ENCODE measurements at places on chromosomes 1 and 21.

- DNase-seq: no peak
Measured at GRCh38 chr1:183139281-183139942, 46.7 kb upstream of the LAMC2 start.

- no peak for DNase-seq
Measured at GRCh38 chr1:88684482-88685258, 597 bp downstream of the PKN2 start.

GRCh38 chr1:156244126-156244525, 2.1 kb downstream of the BGLAP start:
- no peak for DNase-seq

- DNase-seq: no peak
Measured at GRCh38 chr1:90400131-90400530, 317.0 kb downstream of the BARHL2 start.

DNA sequence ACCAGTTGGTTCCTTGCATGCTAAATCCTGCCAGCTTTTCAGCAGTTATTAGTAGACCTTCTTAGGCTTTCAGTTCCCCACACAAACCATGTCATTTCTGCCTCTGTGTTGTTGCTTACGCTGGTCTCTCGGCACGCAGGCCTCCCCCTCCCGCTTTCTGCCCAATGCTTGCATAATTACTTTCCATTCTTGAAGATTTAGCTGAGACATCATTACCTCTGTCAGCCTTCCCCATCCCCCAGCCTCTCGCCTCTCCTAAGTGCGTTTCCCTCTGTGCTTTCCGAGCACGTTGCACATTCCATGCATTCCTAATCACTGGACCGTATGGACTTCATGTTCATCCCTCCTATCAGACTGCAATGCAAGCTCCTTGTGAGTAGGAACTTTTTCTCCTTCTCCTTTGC, 26.8 kb downstream of the TSHB start:
- no peak for DNase-seq

DNA sequence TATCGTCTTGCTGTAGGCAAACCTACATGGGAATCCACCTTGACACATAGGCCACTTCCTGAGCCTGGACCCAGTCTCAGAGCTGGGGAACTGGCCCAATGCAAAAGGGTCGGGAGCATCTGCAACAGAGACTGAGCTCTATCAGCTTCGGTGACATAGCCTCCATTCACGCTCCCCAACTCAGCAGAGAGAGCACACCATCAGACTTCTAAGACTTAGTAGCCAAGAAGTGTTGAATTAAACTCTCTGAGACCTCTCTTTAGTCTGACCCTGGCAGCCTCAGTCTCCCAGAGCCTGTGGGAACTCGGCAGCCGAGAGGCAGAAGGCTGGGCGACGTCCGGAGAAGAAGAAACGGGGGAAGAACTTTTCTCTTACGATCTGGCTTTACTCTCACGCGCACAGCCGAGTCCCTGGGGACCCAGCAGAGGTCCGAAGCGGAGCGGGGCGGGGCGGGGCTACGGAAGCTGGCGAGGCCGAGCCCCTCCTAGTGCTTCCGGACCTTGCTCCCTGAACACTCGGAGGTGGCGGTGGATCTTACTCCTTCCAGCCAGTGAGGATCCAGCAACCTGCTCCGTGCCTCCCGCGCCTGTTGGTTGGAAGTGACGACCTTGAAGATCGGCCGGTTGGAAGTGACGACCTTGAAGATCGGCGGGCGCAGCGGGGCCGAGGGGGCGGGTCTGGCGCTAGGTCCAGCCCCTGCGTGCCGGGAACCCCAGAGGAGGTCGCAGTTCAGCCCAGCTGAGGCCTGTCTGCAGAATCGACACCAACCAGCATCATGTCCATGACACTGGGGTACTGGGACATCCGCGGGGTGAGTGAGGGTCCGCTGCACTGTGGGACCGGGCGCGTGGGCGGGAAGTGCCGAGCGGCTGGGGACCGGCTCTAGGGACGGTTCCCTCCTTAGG, at the start of gene GSTM4:
GSTM4 (plus strand) TSS at position 485 of the 905 bp plus-strand sequence; CDS start at position 776, 291 bp downstream.
- peak; percentile 78 for DNase-seq

DNA sequence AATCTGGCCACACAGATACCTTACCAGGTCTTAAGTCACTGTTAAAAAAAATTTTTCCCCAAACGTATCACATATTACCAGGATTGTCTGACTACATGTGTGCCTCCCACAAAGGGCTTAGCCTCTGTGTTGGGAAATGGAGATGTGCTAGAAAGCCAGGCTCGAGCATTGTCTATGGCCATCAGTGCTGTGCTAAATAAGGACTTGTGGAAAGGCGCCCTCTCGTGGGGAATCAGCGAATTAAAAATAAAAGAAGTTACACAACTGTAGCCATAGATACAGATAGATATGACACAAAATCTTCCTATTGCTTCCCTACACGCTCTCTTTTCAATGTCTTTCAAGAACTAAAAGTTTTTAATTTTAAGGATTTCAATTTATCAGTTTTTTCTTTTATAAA, 47.5 kb upstream of the CRNN start:
- no peak for DNase-seq

Measured in D721Med (cell line).